ENCODE measurements at places on chromosomes 1 and 21.
A peak's percentile ranks its signal among the peaks of the same experiment; 100 is the strongest.

GRCh38 chr1:44723496-44724295, 7.3 kb downstream of the RNU5D-1 start:
- DNase-seq = no peak

DNA sequence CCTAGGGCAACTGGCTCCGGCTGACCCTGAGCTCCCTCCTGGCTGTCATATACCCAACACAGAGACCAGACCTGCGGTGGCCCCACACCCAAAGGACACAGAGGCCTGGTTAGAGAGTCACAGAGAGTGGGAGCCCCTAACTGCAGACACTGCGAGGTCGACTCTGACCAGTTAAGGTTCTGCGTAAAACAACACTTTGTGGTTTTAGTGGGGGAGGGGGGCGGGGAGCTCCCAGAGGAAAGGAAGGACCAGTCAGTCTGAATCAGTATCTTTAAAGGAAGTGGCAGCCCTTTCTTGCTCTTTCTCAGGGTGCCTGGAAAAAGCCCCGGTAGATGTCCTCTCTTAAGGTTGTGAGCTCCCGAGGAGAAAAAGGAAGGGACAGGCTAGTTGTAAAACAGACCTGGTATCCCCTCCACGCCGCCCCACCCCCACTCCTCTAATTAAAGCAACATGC, 2.4 kb downstream of the SSBP3 start:
- DNase-seq = no peak

DNA sequence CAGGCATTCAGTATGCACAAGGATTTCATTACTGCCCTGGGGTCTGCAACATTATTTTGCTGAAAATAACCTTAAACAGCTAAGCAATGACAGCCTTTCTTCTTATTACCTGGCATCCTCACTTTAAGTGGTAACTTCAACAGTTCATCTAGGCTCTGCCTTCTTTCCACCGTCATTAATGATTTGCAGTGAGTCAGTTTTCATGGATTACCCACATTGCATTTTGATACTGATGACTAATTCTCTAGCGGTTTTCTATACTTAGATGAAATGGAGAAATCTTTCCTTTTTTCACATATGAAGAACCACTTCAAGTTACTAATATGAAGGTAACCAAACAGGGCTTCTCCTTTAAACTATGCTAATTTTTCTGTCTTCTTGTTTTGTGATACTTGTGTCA, 226.9 kb upstream of the TMPRSS15 start:
- no peak for DNase-seq

DNA sequence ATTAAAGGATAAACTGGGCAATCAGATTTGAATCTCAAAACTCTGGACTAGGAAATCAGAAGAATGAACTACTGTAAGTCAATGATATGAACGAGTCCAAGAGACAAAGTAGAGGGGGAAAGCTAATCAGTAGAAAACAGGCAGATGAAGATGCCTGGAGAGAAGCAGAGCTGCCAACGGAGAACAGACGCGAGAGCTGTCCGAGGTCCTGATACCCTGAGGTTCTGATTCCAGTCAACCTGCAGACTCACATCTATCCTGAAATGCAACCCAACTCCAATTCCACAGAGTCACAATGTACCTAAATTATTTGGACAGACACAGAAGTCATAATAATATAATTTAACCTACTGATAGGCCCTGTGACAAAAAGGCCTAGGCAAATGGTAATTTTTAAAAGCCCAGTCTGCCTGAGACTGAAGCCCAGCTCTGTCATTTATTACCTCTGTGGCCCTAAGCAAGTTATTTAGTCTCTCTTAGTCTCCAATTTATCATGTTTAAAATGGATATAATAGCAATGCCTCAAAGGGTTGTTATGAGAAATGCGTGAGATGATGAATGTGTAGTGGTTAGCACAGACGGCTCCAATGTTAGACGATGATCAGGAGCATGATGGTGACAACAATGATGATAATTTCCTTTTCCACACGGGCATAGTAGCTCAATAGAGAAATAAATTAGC, 33.4 kb downstream of the RGS7 start:
- DNase-seq = no peak

DNA sequence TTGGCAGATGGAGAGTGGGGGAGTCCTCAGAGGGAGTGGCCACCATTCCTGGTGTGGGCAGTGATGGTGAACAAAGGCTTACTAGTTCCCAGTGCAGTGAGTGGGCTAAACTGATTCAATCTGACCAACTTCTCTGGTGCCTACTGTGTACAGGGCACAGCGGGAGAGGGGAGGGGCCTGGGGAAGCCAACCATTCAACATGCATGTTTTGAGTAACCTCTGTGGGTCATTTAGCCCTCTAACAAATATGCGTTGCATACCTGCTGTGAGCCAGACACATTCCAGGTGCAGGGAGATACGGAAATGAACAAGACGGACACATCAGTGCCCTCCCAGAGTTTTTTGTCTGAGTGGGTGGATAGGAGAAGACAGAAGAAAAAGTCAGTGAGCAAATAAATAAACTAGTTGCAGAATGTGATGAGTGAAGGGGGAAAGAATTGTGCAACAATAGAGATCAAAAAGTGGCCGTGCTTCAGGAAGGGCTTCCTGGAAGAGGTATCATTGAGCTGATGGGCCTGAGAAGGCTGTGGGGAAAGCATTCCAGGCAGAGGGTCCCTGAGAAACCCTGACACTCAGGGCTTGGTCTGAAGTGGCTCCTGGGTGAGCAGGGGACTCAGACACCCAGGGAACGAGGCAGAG, 78.8 kb downstream of the EPHB2 start:
- no peak for DNase-seq

DNA sequence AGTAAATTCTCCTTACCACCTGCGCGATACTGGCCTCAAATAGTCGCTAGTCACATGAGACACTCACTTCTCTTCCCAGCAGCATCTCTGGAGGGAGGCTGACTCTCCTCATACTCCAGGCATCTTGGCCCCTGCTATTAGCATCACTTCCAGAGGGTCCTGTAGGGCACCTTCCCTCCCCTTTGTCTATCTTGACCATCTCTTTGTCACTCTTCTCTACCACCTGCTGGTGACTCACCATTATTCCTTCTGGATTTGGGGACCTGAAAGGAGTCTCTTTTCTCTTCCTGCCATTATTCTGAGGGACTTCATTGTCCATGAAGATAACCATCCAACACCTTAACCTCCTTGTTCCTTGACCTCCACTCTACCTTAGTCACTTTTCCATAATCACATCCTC, 31.7 kb upstream of the GPR37L1 start:
- DNase-seq = no peak

- peak; percentile 64 for DNase-seq
These were observed at the start of gene FAM89A for GRCh38 chr1:231040019-231040799. TSS of gene FAM89A (minus strand) at chr1:231040254. CDS start at chr1:231040211, 43 bp downstream.

DNA sequence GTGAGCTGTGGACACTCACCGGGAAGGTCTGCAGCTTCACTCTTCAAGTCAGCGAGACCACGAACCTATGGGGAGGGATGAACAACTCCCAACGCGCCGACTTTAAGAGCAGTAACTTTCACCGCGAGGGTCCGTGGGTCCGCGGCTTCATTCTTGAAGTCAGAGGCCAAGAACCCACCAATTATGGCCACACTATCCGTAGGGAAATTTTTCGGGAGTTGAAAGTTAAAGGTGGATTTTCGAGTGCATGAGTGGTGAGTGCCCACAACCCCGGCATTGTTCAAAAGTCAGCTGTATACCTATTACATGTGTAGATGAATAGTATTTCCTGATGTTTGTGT, 19.7 kb downstream of the EXOC8 start:
- DNase-seq = no peak

DNA sequence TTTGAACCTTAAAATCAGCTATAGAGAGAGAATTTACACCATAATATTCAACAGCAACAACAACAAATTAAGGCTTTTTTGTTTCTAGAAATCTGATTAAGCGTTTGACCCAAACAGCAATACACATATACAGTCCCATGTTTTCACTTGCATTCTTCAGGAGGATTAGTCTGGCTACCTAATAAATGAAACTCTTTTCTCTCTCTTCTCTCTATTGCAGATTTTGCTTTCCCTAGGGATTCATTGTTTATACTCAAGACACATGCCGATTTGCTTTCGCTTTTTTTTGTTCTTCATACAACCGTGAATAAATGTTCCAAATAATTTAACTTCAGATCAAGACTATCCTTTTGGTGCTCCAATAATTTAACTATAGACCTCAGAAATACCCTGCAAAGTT, 162.4 kb upstream of the PTBP2 start:
- no peak for DNase-seq

DNA sequence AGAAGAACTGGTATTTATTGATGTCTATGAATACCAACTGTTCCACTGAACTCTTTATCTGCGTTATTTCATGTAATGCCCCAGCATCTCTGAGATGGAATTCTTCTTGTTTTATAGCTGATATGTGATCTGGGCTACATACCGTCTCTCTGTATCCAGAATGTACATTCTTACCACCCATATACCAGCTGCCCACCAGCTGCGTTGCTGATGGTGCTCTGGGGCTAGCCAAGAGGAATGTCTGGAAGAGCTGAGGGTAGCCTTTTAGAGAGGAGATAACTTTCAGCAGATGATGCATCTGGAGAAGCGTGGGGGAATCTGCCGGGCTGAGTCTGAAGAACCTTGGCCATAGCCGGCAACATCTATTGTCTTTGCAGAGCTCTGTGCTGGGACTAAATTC, 137.5 kb downstream of the RYR2 start:
- DNase-seq = no peak

DNA sequence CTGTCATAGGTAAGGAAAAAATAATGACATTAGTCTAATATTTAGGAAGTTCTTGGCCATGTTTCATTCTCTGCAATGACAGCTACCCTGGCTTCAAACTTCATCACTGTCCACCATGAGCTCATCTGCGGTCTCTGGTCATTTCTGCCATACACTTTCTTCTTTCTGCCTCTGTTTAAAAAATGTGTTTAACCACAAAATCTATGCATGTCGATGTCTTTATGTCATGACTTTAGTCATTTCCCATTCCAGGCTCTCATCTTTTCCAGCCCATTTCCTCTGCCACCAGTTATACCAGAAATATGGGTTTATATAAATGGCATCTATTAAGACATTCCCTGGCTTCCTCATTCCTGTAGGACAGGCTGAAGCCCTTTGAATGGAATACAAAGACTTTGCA, 68.5 kb upstream of the DUSP10 start:
- no peak for DNase-seq

GRCh38 chr1:101291562-101292380, 55.0 kb downstream of the S1PR1 start:
- DNase-seq = no peak

GRCh38 chr1:36576118-36576517, 93.4 kb upstream of the CSF3R start:
- peak; percentile 32 for DNase-seq

DNA sequence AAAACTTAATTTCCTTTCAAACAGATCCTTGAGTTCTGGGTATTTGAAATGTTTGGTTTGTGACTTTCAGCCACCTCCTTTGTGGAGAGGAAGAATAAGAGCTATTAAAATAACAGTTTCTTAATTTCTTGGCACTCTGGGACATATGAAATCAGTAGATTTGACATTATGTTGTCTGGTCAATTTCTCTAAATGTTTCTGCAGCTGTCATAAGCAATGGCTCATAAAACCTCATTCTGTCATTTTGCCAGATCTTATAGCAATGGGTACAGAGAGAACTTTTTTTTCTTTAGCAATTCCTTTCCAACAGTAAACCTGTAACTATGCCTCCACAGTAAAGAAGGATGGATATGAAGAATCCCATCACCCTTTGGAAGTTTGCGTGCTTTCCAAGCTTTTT, 52.6 kb downstream of the LAMC1 start:
- no peak for DNase-seq

GRCh38 chr1:165815725-165816124, 11.7 kb upstream of the UCK2 start:
- DNase-seq = no peak

DNA sequence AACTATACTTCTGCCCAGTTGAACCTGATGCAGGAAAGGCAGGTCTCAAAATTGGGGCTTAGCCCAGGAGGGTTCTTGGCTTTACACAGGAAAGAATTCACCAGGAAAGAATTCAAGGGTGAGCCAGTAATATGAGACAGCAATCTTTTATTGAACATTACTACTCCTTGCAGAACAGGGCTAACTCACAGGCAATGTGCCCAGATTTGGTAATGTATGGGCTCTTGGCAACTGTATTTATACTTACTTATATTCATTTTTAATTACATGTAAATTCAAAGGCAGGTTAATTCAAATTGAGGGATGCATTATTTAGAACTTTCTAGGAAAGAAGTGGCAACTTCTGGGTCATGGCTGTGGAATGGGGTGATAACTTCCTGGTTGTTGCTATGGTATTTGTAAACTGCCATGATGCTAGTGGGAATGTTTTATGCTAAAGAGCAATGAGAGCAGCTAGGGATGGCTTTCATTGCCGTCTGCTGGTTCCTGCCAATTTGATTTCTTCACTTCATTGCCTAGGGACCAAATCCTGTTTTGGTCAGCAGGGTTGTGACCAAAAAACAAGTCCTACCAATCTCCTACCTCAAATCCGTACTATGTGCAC, 107.5 kb downstream of the CHRM3 start:
- DNase-seq = no peak

DNA sequence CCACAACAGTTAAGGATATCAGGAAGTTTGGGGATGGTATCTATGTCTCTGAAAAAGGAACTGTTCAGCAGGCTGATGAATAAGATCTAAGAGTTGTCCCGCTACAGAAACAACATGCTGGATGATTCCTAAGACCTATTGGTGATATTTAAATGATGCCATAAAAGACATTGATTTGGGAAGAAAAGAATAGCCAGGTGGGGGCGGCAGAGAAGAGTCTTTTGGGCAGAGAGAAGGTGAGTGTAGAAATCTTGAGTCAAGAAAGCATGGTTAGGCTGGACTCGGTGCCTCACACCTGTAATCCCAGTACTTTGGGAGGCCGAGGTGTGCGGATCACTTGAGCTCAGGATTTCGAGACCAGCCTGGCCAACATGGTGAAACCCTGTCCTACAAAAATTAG, 11.8 kb upstream of the TMEM201 start:
- no peak for DNase-seq

DNA sequence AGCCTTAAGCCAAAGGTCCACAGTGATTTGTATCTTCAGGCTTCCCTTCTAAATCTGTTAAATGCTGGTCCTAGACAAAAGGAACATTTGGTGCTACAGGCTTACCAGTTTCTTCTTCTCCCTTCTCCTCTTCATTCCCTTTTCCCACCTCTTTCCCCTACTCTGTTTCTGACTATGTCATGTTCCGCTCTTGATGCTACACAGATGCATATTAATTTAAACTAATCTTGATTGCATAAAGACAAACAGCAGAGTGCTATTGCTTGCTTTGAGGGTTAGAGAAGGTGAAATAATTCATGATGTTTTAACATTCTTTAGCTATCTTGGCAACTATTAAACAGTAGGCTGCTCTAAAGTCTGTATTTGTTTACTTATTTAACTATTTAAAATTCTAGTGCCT, 34.3 kb upstream of the COL24A1 start:
- no peak for DNase-seq
